ENCODE measurements at places on chromosomes 13 and 19.

- DNase-seq: no peak
Measured at GRCh38 chr13:104008541-104009435, 942.6 kb upstream of the SLC10A2 start.

GRCh38 chr13:98467263-98467985 lies 109.5 kb downstream of the STK24 start:
- no peak for DNase-seq

- DNase-seq: no peak
Measured at GRCh38 chr19:19743176-19743575, 10.3 kb upstream of the ZNF14 start.

DNA sequence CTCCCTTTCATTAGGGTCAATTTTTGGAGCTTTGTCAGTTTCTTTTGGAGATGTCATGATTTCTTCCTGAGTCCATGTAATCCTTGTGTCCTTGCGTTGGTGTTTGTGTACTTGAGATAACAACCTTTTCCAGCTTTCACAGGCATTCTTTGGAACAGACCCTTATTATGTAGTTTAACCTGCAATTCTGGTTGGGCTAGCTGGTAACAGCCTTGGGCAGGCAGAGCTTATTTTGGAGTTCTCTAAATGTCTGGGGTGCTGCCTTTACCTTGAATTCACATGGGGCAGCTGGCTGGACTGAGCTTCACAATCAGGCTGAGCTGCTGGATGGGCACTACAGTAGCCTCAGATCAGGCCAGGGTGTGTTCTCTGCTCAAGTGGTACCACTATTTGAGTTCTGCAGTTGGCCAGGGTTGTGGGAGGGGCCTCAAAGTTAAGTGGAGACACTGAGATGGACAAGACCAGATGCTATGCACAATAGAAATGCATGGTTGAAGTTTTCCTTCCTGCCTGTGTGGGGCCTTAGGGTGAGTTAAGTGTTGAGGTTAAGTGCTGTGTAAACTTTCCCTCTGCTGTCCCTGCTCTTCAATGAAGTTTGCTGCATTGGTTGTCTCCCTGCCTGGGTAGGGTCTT lies 277.3 kb downstream of the ATP8A2 start:
- DNase-seq: no peak

GRCh38 chr19:47459477-47459876 lies 12.2 kb downstream of the SLC8A2 start:
- no peak for DNase-seq

- DNase-seq: no peak
Measured at GRCh38 chr19:50531171-50531612, 17.5 kb upstream of the ASPDH start.

- DNase-seq: no peak
Measured at GRCh38 chr19:49222011-49222410, 64.4 kb downstream of the TRPM4 start.

GRCh38 chr19:5718579-5719273 lies 1.2 kb downstream of the LONP1 start:
- DNase-seq: no peak

- no peak for DNase-seq
Measured at GRCh38 chr13:27372896-27373295, 51.5 kb upstream of the GTF3A start.

DNA sequence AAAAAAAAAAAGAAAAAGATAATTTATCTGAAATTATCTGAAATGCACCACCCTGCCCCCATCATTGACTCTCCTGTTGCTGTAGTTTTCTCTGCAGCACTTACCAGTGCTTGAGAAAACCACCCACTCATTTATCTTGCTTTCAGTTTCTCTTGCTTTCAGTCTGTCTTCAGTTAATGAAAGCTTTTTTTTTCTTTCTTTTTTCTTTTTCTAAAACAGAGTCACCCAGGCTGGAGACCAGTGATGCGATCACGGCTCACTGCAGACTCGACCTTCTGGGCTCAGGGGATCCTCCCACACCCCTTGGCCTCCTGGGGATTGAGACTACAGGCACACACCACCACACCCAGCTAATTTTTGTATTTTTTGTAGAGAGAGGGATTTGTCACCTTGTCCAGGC lies 4.3 kb upstream of the ACP5 start:
- DNase-seq: no peak

DNA sequence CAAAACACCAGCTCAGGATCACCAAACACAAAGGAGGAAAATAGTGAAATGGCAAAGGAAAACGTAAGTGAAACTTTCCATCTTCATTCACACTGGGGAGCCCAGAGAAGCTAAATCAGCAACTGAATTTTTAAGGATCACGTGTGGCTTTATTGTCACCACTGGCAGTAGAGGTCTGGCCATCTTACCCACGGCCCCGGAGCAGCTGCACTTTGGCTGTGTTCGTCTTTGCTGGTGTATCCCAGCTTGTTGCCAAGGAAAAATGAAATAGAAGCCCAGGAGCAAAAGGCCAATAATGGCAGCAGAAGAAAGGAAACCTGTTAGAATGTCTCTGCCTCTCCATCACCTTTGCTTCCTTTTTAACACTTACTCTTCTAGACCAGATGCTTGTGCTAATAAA lies 274.7 kb downstream of the FOXO1 start:
- DNase-seq: no peak

- DNase-seq: peak; percentile 93
Measured at GRCh38 chr19:10226376-10227025, 4.6 kb downstream of the S1PR2 start.

DNA sequence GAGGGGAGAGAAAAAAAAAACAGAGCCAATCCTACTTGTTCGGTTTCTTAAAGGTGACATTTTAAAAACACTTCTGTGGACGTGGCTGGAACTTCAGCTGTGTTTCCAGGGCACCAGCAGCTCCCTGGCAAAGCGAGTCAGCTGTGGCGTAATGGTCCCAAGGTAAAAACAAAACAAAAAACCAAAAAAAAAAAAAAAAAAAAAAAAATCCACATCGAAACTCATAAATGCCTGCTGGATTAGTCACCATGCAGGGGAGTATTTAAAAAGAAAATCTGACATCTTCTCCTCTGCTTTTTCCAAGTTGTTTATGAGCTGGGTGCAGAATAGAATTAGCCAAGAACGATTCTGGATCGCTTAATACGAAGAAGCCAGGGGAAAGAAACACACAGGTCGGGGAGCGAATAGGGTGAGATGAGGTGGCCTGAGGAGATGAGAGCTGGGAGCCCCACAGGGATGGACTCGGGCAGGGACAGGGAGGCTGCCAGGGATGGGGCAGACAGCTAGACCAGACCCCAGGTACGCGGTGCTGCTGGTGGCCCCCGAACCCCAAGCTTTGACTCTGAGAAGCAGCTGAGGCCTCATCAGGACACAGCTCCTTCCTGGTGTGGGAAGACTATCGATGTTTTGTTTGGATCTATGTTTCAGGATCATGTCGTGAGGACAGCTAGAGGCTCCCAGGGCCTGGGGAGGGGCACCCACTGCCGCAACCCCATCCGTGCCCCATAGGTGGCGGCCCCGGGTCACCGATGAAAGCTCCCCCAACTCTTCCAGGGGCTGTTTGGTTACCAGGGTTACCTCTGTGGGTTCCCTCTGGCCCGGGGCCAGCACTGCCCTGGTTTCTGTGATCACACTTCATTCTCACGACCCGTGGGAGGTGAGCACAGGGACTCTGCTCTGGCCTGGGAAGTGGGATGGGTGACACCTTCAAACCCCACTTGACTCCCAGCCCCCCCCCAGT lies 3.1 kb upstream of the CTXN1 start:
- DNase-seq: peak; percentile 63

GRCh38 chr19:5048727-5049553 lies 80.0 kb downstream of the KDM4B start:
- DNase-seq: no peak

GRCh38 chr13:40272776-40273139 lies 393.7 kb downstream of the FOXO1 start:
- no peak for DNase-seq

DNA sequence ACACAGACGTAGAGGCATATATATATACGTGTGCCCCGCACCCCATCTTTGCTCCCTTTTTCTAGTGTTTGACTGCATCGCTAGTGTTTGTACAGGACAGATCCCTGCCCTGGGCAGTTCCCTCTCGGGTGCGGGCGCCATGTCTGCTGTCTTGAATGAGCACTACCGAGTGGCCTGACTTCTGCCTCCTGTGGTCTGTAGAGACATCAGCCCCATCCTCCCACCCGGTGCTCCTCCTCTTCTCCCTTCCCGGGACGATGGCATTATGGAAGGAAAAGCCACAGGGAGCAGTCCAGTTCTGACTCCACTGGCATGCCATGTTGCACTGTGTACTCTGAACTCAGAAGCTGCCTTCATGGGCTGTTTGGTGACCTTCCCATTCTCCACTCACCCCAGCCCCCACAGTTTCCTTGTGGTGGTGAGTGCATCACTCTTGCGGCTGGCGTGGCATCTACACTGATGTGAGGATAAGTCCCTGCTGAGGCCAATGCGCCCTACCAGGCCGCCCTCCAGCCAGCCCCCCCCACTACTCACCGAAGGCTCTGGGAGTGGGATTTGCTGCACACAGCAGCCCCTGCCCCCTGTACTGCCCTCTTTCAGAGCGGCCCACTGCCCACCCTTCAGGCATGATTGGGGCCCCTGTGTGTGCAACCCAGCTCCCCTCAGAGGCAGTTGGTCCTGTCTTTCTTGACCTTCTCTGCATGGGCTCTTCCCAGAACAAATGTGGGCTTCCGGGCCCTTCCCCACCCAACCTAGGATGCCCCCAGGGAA lies 25.2 kb downstream of the TDRD12 start:
- DNase-seq: no peak

GRCh38 chr13:91904005-91904404 lies 505.6 kb downstream of the GPC5 start:
- DNase-seq: no peak

DNA sequence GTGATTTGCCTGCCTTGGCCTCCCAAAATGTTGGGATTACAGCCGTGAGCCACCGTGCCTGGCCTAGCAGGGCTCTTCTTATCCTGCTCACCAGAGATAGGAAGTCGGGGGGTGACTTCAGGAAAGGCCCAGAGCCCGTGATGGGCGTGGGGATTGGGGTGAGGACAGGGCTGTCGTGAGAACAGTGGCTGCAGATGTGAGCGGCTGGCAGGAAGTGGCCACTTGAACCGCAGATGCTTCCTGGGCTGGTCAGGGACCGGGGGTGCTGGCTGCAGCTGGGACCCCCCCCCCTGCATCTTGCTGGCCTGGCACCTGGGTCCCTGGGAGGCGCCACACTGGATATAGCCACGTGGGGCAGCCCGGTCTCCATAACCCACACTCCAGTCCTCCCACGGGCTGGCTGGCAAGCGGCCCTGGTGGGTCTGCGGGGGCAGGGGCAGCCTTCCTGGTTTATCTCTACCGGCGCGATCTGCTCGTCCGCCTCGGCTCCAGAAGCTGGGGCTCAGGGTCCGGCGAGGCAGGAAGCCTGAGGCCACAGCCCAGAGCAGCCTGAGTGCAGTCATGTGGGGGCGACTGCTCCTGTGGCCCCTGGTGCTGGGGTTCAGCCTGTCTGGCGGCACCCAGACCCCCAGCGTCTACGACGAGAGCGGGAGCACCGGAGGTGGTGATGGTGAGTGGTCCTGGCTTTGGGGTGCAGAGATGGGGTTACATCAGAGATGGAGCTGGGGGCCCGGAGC lies at the start of gene F2RL3:
TSS of gene F2RL3 (plus strand) at position 371 of the 737 bp plus-strand sequence. CDS start at position 562, 191 bp downstream.
- DNase-seq: no peak

GRCh38 chr19:50239921-50240590 lies 36.6 kb downstream of the MYH14 start:
- DNase-seq: peak; percentile 4

DNA sequence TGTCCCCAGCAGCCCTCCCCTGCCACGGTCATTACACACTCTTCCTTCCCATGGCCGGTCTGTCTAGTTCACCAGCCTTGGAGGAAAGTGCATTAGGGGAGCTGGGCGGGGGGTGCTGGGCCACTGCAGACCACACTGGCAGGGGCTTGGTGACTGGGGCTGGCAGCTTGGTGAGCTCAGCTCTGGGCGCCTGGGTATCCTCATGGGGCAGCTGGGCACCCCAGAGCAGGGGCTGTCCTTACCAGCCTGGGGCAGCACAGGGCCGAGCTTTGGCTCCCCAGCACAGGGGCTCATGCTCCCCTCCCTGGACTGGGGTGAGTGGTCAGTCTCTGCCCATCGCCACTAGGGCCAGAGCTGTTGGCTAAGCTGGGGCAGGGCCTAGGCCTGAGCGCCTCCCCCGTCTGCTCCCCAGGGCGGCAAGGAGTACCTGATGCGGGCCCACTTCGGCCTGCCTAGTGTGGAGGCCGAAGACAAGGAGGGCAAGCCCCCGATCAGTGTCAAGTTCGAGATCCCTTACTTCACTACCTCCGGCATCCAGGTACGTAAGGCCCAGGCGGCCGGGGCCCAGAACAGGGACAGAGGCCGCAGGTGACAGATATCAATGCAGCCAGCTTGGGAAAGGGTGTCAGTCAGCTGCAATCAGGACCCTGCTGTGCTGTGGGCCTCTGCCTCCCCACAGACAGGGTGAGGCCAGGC lies 35.5 kb downstream of the AP1M1 start:
- no peak for DNase-seq

GRCh38 chr13:46015366-46015765 lies 37.2 kb downstream of the ZC3H13 start:
- no peak for DNase-seq

DNA sequence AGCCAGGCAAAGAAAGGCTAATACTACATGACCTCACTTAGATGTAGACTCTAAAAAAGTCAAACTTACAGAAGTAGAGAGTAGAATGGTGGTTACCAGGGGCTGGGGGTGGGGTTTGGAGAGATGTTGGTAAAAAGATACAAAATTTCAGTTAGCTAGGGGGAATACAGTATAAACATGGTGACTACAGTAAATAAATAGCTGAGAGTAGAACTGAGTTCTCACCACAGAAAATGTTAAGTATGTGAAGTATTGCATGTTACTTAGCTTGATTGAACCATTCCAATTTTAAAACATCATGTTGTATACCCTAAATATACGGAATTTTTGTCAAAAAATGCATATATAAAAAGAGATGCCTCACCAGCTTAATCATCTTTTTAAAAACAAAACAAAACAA lies 67.5 kb upstream of the DOCK9 start:
- DNase-seq: no peak

DNA sequence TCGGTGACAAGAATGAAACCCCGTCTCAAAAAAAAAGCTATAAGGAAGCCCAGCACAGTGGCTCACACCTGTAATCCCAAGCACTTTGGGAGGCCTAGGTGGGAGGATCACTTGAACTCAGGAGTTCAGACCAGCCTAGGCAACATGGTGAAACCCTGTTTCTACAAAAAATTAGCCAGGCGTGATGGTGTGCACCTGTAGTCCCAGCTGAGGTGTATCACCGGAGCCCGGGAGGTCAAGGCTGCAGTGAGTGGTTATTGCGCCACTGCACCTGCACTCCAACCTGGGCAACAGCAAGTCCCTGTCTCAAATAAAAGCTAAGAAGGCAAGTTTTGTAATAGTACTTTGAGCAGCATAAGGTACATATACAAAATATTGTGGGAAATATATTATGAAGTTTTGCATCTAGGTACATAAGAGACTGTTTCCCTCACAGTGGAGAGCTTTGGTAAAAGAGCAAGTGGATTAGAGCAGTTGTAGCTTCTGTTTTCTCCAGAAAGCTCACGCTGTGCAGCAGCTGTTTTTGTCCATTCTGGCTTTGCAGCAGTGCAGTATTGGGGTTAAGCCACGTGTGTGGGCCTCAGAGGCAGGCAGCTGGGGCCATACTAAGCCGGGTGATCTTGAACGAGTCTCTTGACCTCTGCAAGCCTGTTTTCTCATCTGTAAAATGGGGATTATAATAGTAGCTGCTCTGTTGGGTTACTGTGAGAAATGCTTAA lies 35.4 kb downstream of the ARHGAP35 start:
- DNase-seq: no peak

- DNase-seq: no peak
Measured at GRCh38 chr13:33875618-33876401, 57.9 kb downstream of the RFC3 start.

- DNase-seq: no peak
Measured at GRCh38 chr19:41541990-41542584, 33.9 kb upstream of the CEACAM21 start.

GRCh38 chr13:34361560-34361959 lies 543.6 kb downstream of the RFC3 start:
- DNase-seq: peak; percentile 41

Data from HFF-Myc (cell line).